ENCODE measurements at places on chromosomes 4 and X.

DNA sequence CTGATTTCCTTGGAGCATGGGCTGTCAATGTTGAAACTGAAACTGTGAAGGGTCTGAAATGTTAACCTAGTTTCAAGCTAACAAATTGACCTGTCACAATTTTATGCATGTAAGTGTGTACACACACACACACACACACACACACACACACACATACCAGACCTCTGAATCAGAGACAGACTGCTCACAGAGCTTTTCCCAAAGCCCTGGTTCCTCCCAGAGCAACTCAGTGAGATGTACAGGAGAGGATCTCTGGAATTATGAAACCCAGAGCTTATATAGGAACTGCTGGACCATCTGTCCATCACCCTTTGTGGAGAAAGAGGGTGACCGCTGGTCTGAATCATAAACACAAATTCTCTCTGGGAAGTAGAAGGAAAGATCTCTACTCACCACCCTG, 228.1 kb upstream of the PRPS2 start:
- no peak for DNase-seq

DNA sequence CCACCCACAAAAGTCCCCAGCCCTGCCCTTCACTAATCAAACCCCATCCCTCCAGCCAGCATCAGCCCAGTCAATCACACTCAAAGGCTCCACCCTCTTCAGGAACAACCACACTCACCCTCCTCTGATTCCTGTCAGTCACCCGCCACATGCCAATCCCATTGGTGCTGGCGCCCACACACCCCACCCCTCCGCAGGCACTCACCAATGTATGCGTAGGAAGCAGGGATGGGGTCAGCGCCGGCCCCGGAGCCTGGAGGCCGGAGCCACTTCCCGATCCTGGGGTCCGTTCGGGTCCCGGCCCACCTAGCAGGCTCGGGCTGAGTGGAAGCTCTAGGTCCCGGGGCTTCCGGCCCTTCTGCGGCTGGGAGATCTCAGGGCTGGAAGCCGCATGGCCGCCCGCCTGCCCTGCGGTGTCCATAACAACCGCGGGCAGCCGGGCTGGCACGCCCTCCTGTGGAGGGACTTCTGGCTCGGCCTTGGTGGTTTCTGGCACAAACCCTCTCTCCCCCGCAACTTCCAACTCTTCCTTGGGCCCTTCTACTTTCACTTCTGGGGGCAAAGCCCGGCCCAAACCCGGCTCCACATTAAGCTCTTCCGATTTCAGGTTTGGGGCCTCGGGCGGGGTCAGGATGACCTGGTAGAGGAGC, 7.9 kb upstream of the CFP start:
- peak; percentile 21 for DNase-seq

DNA sequence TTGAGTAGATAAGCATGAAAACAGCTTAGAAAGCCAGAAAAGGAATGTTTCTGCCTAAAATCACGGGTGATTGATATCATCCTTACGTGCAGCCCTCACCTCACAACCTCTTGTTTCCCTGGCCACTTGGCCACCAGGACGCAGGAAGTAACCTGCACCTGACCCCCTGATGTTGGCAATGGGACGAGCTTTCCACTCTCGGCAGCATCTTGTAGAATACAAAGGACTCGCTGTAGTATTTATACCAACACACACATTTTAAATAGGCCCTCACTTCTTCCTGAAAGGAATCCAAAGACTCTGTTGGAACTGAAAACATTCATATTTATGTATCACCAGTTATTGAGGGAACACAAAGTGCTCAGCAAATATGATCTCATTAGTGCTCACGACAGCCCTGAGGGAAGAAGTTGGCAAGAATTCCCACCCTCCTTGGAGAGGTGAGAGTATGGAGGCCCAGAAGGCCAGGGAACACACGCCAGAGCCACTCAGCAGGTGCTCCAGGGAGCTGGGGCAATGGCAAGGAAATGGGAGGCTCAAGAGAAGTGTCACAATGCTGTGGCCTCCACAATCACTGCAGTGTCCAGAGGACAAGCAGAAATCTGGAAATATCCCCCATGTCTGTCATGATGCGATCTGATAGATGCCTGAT, 103.3 kb upstream of the KIT start:
- DNase-seq, result no peak

DNA sequence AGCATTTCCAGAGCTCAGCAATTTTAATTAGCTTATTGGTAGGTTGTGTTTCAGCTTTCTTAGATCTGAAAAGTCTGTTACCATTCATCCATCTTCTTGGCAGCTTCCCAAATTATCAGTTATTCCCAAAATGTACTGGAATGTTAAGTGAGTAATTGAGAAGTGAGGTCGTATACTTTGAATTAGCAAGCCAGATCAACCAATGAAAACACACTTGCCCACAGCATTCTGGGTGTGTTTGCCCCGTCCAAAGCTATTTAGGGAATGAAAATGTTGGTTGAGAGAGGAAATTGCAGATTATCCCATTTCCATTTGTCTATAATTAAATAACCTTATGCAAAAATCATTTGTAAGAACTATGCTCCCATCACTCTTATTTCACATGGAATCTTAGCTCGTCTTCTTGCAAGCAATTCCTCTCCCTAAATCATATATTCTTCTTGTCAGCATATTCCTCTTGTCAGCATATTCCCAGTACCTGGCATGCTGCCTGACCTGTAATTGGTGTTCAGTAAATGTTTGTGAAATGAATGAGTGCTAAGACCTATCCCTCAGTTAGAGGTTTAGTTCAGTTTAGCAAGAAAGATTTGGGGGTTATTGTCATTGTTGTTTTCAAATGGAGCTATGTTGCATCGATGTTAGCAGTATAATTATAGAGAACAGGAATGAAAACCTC, 23.3 kb upstream of the ANTXR2 start:
- DNase-seq, result no peak

GRCh38 chrX:133056341-133056740, 40.6 kb downstream of the USP26 start:
- DNase-seq, result no peak

DNA sequence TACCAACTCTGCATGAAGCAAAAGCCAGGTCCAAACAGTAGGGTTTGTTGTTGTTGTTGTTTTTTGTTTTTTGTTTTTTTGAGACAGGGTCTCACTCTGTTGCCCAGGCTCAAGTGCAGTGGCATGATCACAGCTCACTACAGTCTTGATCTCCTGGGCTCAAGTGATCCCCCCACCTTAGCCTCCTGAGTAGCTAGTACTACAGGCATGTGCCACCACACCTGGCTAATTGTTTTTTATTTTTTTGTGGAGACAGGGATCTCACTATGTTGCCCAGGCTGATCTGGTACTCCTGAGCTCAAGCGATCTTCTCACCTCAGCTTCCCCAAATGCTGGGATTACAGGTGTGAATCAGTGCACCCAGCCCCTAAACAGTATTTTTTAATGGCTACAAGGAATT, 6.2 kb downstream of the S100P start:
- DNase-seq, result no peak

- DNase-seq, result no peak
Observed at GRCh38 chr4:122673252-122673651, 52.4 kb upstream of the IL21 start.

GRCh38 chr4:105469736-105470135, 4.1 kb downstream of the PPA2 start:
- no peak for DNase-seq

- DNase-seq, result no peak
Observed at GRCh38 chr4:114465766-114466165, 132.8 kb upstream of the UGT8 start.

DNA sequence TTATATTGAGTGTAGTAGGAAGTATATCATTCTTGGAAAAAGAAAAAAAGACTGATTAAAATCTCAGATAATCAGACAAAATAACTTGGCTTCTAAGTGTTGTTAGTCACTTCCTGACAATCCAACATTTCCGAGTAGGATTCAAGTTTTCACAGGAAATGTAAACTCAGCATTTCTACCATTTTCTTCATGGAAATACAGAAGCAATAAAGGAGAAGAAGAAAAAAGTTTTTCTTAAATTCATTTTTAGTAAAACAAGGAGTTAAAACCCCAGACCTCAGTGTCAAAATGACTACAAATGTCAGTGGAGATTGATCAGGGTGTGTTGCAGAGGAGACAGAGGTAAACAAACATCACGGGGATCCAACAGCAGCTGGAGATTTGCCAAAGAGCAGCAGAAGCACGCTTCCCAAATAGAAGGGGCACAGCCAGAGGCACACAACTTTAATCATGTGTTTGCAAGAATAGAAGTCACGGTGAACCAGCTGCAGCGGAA, 129.3 kb upstream of the FAM9B start:
- no peak for DNase-seq

DNA sequence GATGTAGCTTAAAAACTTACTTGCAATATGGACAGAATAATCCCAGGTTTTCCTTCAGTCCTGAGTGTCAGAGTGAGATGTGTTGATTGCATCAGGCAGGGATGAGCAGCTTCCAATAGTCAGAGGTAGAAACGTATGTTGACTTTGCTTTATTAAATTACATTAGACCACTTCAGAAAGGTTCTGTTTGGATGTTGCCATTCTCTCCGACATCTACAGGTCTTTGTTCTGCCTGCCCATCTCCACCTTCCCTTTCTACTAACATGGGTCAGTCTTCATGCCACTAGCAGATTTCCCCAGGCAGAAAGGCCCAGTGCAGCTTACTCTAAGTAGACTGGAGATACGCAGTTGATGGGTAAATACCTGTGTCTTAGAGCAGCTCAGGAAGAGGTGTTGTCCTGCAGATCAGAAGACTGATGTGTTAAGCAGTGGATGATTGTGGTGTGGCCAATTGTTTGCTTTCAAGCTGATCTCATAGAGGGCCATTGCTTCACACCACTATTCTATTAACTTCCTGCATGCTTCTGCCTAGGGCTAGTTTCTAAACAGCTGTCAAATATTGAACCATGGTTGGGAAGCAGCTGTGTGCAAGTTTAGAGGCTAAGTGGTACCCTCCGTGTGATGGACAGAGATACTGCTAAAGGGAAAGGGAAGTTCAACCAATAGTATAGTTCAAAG, 1.8 kb downstream of the FRMPD4 start:
- no peak for DNase-seq

DNA sequence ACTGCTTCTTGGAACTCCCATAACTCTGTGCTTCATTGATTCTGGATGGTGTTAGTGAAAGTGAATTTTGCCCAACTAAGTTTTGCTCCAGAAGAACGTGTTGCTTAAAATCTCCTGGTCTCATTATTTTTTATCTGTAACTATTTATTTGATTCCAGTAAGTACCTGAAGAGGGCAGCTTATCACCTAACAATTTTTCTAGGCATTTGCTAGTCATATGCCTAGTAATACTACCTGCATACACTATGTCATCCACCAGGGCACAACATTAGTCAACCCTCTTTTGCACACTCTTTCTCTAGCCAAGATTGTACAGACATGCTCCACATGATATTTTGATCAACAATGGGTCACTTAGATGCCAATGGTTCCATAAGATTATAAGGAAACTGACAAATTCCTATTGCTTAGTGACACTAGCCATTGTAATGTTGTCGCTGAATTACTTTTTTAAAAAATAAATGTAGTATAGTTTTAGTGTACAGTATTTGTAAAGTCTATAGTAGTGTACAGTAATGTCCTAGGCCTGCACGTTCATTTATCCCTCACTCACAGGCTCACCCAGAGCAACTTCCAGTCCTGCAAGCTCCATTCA, 499.9 kb upstream of the AADAT start:
- no peak for DNase-seq
